ENCODE measurements at places on chromosomes 3 and 15.
A peak's percentile ranks its signal among the peaks of the same experiment; 100 is the strongest.

GRCh38 chr3:113262304-113262665 is 50.9 kb downstream of the BOC start:
- no peak for DNase-seq

DNA sequence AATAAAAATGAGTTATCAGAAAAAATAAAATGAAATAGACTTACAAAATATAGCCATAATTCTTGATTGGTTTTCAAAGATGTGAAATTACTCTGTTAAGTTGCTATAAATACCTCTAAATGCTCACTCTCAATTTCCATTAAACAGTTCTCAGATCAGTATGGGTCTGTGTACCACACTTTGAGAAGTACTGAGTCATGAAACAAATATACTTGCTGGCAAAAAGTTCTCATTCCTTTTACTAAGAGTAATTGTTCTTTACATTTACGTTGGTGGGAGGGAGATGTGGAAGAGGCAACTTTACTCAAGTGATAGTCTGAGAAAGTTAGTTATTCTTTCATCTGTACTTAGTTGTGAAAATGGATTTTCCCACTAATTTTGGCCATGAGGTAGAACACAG is 96.3 kb downstream of the ZNF385D start:
- peak; percentile 85 for DNase-seq

DNA sequence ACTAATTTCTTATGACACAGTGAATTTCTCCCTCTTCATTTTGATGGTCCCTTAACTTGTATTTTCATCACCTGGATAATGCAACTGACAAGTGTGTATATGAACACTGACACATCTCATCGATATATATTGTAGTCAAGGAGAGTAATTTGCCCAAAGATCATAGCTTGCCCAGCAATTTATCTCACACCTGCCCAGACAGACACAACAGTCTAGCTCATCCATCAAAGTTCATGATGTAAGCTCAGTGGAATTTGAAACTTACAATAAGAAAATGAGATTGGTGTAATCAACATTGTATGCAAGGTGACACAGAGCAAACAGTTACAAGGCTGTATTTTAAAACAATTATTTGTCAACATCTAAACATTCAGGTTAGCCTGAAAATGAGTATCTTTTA is 805.8 kb downstream of the NAALADL2 start:
- no peak for DNase-seq

GRCh38 chr3:186536883-186537844 is 7.0 kb downstream of the CRYGS start:
- DNase-seq, result no peak

DNA sequence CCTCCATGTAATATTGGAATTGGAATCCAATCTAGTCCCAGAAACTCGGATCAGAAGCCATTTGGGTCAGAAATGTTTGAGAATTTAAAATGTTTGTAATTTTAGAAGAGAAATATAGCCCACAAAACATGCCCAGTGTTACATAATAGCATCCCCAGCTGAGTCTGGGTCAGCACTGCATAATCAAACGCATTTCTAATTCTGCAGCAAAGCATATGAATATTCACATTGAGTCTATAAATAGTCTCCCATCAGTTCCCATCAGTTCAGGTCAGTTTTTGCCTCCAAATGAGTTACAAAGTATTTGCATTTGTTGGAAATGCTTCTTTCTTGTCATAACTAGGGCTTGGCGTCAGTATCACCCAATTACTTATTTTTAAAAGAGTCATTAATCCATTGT is 383.1 kb downstream of the IL5RA start:
- DNase-seq, result no peak

GRCh38 chr3:161413855-161414210 is 42.5 kb upstream of the SPTSSB start:
- no peak for DNase-seq

DNA sequence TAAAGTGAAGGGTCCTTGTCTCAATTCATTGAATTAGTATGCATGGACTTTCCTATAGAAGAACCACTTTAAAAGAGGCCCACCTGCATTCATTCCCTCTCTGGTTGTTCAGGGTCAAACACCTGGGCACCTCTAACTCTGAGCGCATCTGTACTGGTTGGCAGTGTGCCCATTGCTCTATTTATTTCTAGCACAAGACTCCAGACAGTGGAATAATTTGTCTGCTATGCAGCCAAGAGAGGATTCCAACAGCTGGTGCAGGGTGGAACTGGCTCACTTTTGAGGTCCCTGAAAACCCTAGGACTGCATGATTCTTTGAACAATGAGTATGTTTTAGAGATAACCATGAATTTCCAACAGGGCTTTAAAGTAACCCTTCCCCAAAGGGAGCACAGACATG is 57.9 kb downstream of the CCDC33 start:
- no peak for DNase-seq

DNA sequence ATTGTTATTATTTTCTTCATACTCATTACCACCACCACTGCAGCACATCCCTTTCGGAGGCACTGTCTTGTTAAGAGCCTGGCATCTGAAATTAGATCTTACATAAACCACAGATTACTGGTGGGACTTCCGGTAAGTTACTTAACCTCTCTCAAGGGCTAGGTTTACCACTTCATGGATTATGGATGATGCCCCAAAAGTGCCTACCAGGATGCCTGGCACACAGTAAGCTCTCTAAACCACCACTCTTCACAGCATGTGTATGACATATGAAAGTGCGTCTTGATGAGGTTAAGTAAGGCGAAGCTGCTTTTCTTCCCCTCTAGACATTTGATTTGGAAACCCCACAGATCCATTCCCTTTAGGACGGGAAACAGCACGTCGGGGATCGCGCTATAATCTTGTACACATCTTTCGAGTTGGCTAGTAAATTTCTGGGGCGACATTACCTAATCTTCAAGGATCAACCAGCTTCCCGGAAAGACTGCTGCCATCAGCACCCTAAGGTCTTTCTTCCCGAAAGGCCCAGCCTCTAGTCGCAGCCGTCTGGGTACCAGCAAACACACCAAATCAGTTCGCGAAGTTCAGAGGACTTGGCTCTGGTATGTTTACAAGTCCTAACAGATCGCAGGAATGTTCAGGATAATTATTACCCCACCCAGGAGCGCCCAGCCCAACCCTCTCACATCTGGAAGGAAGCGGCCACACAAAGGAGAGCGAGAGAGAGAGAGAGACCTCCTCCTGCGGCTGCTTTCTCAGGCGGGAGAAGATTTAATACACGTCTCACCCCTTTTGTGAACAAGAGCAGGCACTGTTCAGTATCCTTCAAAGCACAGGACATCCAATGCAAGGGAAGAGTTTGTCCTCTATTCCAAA is 155.1 kb upstream of the FRMD4B start:
- no peak for DNase-seq

DNA sequence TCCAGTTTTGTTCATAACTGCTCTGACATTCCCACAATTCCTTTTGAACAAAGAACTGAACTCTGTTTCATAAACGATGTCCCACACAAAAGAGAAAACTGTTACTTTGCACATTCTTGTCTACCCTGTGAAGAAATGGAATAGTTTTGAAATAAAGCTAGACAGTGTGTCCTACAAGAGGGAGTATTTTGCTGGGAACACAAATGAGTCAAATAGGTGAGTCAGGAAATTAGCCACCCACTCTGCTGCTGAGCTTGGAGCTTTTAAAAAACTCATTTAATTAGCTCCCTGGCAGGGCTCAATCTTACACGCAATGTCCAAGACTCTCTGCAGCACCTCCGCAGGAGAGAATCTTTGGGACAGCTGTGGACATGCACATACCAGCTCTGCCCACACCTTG is 193.4 kb downstream of the SLC9A9 start:
- no peak for DNase-seq

- peak; percentile 62 for DNase-seq
Observed at GRCh38 chr3:58568572-58569286, 8.5 kb downstream of the FAM107A start.

GRCh38 chr3:101690972-101691371 is 4.5 kb upstream of the RPL24 start:
- no peak for DNase-seq

DNA sequence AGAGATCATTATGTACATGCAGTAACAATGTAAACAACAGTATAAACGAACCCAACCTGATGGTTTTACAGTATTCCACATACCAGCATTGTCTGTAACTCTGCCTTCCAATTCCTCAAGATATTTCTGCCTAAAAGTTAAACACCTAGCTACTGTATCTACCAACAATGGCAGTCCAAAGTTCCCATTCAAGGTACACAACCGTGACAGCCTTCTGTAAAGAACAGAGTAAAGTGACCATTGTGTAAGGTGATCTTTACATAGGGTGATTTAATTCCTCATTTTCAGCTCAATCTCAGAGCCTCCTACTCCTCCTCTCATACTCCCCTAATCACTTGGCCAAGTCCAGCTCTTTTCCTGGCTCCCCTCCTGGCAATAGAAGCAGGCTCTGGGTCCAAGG is 10.4 kb downstream of the SECISBP2L start:
- DNase-seq, result no peak

- no peak for DNase-seq
Observed at GRCh38 chr3:63687278-63688225, 35.1 kb downstream of the SNTN start.

GRCh38 chr3:13623101-13623654 is 74.3 kb downstream of the FBLN2 start:
- DNase-seq, result peak; percentile 54

GRCh38 chr15:84731774-84732173 is 15.8 kb upstream of the SEC11A start:
- DNase-seq, result peak; percentile 76

DNA sequence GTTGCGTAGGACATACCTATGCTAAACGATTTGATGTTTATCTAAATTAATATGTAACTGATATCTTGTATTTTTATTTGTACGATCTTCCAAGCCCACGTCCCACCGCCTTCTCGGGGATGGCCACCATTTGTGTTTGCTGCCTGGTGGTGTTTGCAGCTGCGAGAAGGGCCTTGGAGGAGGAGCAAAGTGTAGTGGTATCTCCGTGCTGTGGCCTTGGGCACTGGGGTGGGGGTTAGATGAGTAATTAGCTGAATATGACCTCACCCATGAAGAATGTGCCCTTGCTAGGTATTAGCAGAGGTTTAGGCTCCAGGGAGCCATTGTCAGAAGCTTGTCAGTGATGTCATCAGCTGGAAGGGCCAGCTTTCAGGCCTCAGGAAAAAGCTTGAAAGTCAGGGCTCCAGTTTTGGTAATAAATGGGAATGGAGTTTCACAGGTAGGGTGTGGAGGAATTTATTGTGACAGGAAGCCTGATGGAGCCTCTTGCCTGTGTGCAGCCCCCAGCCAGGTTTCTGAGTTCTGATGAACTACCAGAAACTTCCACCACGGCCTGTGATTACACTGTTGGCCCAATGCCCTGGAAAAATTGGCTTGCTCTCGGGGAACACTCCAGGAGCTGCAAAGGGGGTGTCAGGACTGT is 41.0 kb downstream of the FLNB start:
- DNase-seq, result peak; percentile 93

- no peak for DNase-seq
Observed at GRCh38 chr15:92395098-92395635, 1.5 kb downstream of the ST8SIA2 start.

DNA sequence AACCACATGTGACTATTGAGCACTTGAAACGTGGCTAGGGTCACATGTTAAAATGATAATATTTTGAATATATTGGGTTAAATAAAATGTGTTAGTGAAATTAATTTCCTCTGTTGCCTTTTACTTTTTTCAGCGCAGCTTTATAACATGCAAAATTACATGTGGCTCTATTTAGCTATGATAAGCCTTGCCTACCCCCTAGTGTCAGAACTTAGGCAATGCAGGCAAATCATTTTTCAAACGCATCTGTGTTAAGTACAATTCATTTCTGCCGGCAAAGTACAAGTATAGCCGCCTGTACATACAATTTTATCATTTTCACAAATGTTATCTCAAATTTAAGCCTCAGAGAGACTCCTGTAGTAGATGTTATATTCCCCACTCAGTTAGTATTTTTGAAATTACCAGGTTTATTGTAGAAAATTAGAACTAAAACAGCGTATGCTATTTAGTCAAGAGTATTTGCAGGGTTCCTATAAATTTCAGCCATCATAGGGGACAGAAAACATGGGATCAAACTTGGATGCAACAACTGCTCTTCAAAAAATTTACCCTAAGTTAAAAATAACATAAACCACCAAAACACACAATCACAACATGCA is 56.1 kb downstream of the TAFA4 start:
- DNase-seq, result peak; percentile 55

DNA sequence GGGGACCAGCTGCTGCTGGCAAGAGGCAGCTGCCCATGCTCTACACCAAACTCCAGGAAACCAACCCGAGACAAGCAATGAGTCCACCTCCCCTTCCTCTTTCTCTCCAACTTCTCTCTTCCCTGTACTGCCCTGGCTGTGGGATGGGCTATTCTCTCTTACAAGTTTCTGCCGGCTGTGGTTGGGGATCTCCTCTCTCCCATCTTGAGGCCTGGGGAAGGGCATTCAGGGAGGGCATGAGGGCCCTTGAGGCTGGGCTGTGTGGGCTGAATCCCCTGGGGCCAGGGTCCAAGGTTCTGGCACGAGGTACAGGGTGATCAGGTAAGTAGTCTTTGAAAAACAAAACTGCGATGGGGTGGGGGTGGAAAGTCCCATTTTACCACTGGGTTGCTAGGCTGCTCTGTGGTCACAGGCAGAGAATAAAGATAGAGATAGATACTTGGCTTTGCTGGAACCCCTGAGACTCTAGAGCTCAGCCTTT is 32.3 kb upstream of the CTSH start:
- DNase-seq, result no peak

- no peak for DNase-seq
Observed at GRCh38 chr3:146539315-146539714, 5.1 kb downstream of the PLSCR1 start.

DNA sequence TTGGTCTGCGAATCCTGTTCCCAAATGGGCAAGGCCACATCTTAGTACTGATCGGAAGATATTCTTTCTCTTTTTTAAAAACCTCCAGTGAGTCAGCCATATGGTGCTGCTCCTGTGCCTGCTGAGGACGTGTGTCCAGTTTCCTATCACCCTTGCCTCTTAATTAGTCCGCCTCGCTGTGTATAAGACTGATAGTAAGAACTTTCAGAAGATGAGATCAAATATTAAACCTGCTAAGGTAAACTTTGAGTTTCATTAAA is 612 bp downstream of the UBA5 start:
- no peak for DNase-seq

- peak; percentile 57 for DNase-seq
Observed at GRCh38 chr15:23687143-23687470, at the start of gene NDN. TSS of gene NDN (minus strand) at chr15:23687305. CDS start at chr15:23687217, 88 bp downstream.

GRCh38 chr15:98755781-98756180 is 107.4 kb downstream of the IGF1R start:
- no peak for DNase-seq

GRCh38 chr3:184168363-184169120 is 6.1 kb upstream of the AP2M1 start:
- peak; percentile 81 for DNase-seq

- no peak for DNase-seq
Observed at GRCh38 chr15:33623010-33623409, 312.2 kb downstream of the RYR3 start.
